ENCODE measurements at places on chromosomes 3 and 15.

DNA sequence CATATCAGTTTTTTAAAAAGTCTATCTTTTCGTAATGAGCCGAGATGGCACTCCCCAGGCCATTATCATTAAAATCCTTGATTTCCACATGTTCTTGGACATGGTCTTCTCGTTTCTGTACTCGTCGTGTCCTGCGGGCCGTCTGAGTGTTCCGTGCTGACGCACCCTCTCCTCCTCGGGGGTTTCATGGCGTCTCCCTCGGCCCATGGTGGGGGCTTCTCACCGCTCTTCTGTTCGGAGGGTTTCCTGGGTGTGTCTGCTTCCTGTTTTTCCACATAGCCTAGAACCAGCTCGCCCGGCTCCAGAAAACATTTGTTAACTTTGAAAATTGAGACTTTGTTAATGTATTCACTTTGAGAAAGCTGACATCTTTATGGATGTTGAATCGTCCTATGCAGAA is 92.7 kb downstream of the VGLL4 start:
- no peak for DNase-seq

DNA sequence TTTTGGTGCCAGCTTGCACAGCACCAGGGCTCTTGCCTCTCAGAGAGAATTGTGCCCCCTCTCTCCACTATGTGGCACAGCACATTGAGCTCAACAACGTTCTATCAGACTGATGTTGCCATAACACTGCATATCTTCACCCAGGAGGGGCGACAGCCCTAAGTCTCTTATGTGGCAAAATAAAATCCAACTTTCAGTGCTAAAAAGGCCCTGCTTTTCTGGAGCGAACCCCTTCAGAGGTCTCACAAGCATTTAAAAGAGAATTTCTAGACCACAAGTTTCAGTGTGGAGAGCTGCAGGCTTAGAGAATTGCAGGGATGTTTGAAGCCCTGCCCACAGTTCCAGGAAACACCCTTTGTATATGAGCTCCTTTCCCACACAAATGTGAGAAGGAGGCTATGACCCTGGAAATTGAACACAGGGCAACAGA is 85.5 kb downstream of the LIPC start:
- DNase-seq = no peak

DNA sequence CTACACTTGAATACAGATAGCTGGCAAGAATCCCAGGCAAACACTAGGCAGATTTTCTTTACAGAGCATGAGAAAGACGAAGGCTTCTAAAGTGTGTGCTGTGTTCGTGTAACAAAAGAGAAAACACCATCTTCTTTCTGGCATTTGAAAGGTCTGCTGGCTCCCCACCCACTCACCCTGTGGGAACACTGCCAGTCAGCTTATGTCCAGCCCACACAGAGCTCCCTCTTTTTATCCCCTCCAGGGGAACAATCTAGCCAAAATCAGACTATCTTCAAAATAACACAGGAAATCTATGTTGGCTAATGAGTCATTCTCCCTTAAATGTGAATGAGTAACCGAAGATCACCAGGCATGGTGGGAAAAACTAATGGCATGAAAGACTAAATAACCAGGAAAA is 45.6 kb upstream of the PAQR5 start:
- no peak for DNase-seq

GRCh38 chr15:75230016-75230343 is 28.2 kb upstream of the GOLGA6C start:
- no peak for DNase-seq

GRCh38 chr3:192687488-192688152 is 39.7 kb downstream of the FGF12 start:
- DNase-seq = no peak

GRCh38 chr3:33315826-33316225 is 38.6 kb downstream of the FBXL2 start:
- no peak for DNase-seq

GRCh38 chr15:20368974-20369373 is 172.6 kb downstream of the GOLGA6L6 start:
- no peak for DNase-seq

DNA sequence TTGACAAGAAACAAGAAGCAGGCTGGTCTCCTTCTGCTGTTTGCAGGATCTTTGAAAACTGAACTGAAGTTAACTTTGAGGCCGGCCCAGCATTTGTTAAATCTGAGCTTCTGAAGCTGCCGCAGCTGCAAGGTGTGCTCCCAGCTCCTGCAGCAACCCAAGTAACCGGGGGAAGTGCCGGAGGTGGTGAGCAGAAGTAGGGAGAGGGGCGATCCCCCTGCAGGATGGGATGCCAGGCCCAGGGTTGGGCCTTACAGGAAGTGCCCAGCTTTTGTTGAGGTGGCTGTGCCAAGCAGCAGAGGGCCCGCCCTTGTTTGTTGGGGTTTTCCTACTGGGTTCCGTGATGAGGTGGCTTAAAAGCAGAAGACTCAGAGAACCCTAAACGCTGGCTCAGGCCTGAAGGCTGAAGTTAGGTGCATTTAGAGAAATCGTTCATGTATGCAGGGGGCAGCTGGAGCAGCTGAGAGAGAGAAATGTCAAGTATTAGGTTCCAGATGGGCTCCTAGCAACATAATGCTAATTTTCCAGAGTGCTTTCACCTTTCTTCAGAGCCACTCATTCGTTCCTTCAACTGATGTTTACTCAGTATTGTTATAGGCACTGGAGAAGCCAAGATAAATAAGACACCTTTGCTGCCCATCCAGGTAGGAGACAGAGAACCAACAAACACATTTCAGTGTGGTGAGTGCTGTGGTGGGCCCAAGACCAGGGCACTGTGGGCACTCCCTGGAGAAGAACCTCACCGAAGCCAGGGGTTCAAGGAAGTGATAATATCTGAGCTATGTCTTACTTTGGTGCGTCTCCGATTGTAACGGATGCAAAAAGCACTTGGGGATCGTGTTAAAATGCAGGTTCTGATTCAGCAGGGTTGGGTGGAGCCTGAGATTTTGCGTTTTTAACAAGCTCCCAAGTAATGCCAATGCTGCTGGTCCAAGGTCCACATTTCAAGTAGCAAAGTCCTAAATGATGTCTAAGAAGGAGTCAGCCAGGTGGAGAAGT is 42.2 kb upstream of the PLCL2 start:
- DNase-seq = peak; percentile 46

- DNase-seq = no peak
Measured at GRCh38 chr3:48202632-48203031, 14.4 kb upstream of the CDC25A start.

- no peak for DNase-seq
Measured at GRCh38 chr3:190699776-190700175, 162.7 kb downstream of the GMNC start.

GRCh38 chr3:194251007-194251406 is 100.1 kb downstream of the CPN2 start:
- DNase-seq = no peak

DNA sequence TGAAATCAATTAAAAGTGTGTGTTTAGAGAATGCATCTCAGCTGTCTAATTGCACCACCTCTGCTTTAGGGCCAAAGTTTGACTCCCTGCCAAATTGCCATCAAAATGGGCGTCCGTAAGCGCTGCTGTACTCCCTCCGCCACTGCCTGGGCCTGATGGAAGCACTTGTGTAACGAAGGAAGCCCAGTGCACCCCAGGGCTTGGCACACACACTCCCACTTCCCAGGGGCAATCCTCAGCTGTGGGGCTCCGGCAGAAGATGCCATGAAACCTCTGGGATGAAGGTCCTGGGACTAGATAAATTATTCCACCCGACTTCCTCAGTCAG is 137.8 kb downstream of the RORA start:
- no peak for DNase-seq

GRCh38 chr3:13564751-13565560 is 16.0 kb downstream of the FBLN2 start:
- DNase-seq = no peak

DNA sequence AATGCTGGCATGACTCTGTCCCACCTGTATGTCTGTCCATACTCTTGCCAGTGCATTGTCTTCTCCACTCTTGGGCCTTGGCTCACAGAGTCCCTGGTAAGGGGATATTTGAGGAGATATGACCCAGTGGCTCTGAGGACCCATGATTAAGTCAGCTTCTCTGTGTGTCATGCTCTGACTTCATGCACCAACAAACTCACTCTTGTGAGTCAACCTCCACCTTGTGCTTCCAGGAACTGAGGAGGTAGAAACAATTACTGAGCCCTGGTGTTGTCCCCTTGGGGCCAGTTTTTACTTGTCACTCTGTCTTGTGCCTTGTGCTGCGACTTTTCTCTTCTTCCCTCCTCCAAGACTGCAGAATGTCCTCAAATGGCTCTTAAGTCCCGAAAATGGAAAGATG is 127.1 kb downstream of the ABHD5 start:
- no peak for DNase-seq

- no peak for DNase-seq
Measured at GRCh38 chr3:57977818-57978235, 30.4 kb upstream of the FLNB start.
